ENCODE measurements at places on chromosomes 2 and 18.

DNA sequence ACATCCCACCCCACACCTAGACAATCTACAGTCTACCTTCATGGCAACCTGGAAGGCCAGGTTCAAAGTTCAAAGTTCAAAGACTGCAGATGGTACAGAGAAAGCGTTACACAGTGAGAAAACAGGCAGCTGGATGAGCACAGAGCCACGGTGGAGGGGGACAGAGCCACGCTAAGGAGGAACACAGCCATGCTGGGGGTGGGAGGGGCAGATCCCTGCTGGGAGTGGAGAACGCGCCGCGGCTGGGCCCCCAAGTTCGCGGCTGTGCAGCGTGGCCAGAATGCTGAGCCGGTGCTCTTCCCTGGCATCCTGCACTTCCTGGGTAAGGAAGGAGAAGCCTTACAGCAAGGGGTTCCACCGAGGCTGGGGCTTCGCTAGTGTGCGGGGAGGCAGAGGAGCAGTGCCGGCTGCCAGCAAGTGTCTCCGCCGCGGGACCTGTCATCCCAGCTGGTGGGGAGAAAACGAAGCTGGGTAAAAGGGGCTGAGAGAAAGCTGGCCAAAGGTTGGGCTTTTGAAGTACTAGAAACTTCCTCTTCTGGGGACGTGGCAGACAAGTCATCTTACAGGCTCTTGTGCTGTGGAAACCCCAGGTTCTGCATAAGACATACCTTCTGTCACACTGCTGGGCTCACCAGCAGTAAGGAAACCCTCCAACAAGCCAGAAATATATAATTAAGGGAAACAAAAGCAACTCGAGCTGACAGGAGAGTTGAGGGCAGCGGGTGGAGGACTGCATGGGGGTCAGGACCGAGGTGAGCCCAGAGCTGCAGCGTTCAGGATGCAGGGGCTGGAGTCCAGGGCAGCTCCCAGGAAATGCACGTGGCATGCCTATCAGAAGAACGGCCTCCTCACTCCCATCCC is 115.5 kb downstream of the HDAC4 start:
- no peak for DNase-seq

- DNase-seq: no peak
These were observed 15.0 kb upstream of the PGAP1 start for GRCh38 chr2:196941398-196942078.

GRCh38 chr2:216369821-216370220 is 2.5 kb downstream of the MARCHF4 start:
- DNase-seq: no peak

GRCh38 chr2:37614061-37614738 is 57.2 kb downstream of the CDC42EP3 start:
- no peak for DNase-seq

GRCh38 chr2:223488814-223489213 is 113.3 kb downstream of the SCG2 start:
- no peak for DNase-seq

GRCh38 chr2:135999899-136000298 is 14.5 kb upstream of the DARS1 start:
- no peak for DNase-seq

- no peak for DNase-seq
These were observed 249.0 kb downstream of the LPIN1 start for GRCh38 chr2:11995456-11995855.

DNA sequence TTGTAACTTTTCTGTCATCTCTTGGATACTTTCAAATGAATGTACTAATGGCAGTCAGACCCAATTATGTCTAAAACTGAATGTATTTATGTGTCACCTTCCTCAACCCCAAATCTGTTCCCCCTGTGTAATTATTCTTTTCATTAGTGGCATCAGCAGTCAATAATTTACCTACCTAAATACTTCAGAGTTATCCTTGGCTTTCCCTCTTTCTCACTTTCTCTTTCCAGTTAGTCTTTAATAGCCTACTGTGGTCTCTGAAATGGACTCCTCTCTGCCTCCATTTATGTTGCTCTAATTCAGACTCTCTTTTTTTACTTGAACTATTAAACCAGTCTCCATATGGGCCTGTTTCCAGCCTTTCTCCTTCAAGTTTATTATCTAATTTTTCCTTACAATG is 21.0 kb downstream of the C18orf63 start:
- DNase-seq: no peak

DNA sequence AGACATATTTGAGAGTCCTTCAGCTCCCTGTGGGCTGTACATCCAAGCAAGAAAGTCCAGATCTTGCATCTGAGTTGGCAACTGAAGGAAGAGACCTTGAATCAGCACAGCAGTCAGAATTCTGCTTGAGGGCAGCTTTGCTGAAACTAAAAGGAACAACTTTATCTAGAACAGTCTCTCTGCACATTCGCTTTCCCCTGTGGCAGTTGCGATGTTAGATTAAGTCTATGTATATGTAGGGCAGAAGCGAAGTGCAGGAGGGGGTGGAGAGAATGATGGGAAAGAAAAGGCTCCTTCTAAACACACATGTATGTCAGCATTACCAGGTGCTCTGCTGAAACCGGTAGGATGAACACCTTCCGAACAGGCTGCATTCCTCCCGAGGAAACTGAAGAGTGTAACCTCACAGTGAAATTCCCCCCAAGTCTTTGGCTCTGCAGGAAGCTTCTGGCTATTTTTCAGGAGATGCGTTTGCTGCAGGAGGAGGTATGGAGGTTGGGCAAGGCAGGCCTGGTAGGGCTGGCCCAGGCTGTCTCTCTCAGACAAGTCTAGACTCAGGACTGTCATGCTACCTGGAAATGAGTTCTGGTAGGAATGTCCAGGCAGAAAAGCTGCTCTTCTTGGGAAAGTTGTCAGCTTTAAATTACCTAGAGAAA is 70.0 kb upstream of the ATL2 start:
- DNase-seq: no peak

DNA sequence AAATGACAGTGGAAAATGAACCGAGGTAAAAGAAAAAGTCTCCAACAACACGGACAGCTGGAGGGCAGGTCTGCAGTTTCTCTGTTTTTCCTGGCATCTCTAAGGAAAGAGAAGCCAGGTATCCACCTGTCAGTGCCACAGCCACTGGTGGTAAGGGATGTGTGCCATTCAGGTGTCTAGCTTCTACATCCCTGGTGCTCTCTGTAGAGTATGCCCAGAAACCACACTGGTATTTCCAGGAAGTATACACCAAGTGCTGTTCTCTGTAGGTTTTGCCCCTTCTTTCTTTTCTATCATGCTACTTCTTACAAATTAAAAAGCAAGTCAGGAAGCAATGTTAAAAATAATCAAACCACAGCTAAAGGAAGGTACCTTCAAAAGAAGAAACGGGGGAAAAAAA is 7.6 kb upstream of the AGFG1 start:
- no peak for DNase-seq

GRCh38 chr2:36393738-36394256 is 38.2 kb downstream of the CRIM1 start:
- no peak for DNase-seq

DNA sequence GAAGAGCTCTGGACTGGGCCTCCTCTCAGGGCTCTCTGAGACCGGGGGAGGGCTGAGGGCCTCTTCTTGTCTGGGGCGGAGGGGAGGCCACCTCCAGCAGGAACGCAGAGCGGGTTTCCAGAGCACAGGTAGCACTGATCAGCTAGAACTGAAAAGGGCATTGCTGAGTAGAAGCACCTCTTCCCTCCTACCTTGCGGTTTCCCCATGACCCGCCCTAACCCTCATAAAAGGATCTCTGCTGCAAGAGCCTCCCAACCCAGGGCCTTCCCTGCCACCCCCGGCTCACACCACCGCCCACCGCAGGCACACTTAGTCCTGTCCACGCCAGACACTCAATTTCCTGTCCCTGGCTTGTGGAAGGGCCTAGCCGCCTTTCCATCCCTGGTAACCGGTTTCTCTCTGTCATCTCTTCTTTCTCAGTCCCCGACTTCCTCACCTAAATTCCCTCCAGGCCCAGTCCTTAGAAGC is 966 bp downstream of the ADCY3 start:
- no peak for DNase-seq

- no peak for DNase-seq
These were observed 211.7 kb upstream of the REV1 start for GRCh38 chr2:99701503-99701902.

DNA sequence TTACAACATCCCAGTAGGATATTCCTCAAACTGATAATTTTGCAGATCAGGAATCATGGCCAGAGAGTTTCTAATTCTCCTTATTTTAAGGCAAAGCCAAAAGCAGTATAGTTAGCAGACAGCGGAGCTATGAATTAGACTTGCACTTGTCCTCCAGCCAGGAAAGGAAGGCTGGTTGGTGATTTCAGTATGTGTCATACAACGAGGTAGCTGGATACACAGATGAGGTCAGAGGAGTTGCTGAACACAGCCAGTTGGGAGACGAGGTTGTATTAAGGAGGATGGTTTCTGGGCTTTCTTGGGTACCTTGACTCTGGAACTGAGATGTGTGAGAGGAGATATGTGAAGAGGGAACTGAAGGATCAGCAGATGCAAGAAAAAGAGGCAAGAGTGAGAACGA is 185.2 kb downstream of the SOX11 start:
- DNase-seq: no peak

GRCh38 chr18:8912348-8913326 is 189.9 kb upstream of the NDUFV2 start:
- peak; percentile 61 for DNase-seq

- no peak for DNase-seq
These were observed 50.5 kb upstream of the TSPYL6 start for GRCh38 chr2:54306556-54306955.

- no peak for DNase-seq
These were observed 56.0 kb downstream of the UBE2E3 start for GRCh38 chr2:181036445-181036844.

DNA sequence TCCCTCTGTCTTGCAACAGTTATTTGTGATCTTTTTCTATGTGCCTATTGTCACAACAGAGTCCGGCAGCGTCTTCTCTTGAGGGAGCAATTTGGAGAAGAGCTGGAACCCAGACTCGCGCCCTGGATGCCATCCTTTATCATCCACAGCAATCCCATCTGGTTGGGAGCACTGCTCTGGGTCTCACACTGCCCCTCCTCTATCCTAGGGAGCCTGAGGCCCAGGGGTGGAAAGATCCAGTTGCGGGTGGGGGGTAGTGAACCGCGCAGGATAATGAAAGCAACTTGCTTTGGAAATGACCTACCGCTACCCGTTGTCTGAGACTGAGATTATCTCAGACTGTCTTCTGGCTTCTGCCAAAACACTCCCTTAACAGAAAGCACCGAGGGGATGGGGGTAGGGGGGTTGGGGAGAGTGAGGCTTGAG is 713 bp downstream of the WBP1 start:
- DNase-seq: no peak

- no peak for DNase-seq
These were observed 5.4 kb downstream of the TTLL4 start for GRCh38 chr2:218716070-218716469.

- no peak for DNase-seq
These were observed 10.3 kb downstream of the SLC14A2 start for GRCh38 chr18:45625596-45625995.

DNA sequence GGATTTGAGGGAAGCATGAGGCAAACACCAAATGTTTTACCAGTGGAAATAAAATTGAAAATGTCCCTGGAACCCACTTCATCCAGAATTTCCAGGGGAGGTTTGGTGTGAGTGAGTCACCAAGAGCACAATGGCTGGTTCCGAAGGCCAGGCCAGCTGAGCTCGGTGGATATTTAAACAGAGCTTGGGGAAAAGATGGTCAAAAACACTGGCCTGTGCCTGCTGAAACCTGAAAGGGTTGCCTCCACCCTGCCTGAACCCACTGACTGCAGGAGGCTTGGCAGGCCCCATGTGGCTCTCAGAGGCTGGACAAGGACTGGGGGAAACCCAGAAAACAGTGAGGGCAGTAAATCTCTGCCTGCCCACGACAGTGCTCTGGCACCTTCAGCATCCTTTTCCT is 93.9 kb downstream of the TTC32 start:
- no peak for DNase-seq

DNA sequence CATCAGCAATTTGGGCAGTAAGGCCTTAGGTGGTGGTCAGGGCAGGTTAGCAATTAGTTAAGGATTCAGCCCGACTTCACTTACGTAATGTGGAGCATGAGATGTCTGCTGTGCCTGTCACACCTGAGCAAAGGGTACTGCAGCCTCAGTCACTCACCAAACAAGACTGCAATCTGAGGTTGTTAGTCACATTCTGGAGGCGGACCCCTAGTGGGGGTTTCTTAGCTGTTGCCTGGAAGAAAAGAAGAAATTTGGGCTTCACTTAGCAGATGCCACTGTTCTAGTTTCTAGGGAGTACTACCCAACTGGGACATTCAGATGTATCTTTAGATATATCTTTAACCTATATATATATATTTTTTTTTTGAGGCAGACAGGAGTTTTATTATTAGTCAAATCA is 529.9 kb downstream of the SLC4A3 start:
- no peak for DNase-seq

- no peak for DNase-seq
These were observed 470.2 kb downstream of the TXNL1 start for GRCh38 chr18:56168049-56168781.

DNA sequence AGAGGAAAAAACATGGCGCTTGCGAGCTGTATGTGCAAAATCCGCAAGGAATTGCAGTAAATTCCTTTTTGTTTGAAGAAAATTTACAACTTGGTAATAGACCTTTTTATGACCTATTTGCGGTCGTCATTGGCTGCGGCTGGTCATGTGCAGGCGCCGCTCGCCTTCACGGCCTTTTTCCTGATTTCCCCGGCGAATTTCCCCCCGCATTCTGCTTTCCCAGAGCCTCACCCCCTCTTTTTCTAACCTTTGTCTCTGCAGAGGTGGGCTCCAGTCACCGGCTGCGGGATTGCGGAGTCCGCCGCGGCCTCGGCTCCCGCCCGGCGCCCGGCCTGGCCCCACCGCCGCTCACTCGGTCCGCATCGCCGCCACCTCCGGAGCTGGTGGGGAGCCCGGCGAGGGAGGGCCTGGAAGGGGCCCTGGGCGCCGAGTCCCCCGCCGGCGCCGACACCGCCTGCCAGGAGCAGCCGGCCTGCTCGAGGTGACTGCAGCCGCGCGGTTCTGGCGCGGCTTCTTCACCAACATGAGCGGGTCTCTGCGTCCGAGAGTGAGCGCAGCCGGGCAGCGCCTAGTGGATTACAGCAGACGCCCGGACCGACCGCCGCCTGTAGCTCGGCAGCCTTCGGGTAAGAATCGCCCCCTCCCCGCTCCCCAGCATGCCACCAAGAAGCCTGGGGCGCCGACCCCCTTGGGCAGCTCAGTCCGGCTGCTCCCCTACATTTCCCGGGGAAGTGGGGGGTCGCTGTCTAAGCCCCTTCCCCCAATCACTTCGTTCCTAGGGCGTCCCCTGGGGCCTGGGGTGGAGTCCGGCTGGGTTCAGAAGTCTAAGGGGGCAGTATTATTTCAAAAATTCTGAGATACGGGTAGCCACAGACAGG is 7.1 kb downstream of the HOXD8 start:
- no peak for DNase-seq

DNA sequence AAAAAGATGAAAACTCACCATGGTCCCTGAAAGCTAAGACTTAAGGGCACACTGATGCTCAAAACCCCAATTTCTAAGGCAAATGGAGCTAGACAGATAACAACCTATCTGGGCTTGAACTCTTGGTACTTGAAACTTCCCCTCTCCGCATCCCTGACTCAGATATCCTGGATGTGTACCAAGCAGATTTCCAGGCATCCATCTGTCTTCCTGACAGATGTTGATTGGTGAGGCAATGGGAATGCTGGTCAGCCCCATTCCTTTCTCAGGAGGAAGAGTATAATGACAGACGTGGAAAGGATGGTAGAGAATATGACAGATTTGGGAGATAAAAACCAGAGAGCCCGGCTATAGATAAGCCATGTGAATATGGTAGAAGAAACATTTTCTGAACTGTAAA is 69.2 kb downstream of the ADD2 start:
- no peak for DNase-seq
